ENCODE measurements at places on chromosomes 6 and 20. TPM values are rescaled to one million over a fixed set of nuclear protein-coding genes. Genes with fewer than 3 reads are reported as not detected.

FNDC1 gene
- total RNA-seq = 0.14 TPM

BPHL gene
- total RNA-seq = 12.5 TPM

TENT5A gene
- total RNA-seq = 47.5 TPM

E2F1 gene
- 1.5 TPM for total RNA-seq

SLC17A3 gene
- not detected for total RNA-seq

TCF15 gene
- total RNA-seq = 0.09 TPM

MTHFD1L gene
- total RNA-seq = 50.3 TPM

FNDC11 gene
- 0.46 TPM for total RNA-seq

RSPH4A gene
- total RNA-seq = 0.09 TPM

CD109 gene
- total RNA-seq = 18.6 TPM

MATN4 gene
- total RNA-seq = not detected

ARMH2 gene
- not detected for total RNA-seq

ADGRF1 gene
- not detected for total RNA-seq

AAR2 gene
- total RNA-seq = 19.3 TPM

SULF2 gene
- 28.3 TPM for total RNA-seq

PSORS1C1 gene
- total RNA-seq = 1.7 TPM

HSPA12B gene
- 0.46 TPM for total RNA-seq

HLA-DQA1 gene
- not detected for total RNA-seq

SLC22A16 gene
- not detected for total RNA-seq

C20orf202 gene
- not detected for total RNA-seq

POU3F2 gene
- total RNA-seq = not detected

EEF1A2 gene
- 3.0 TPM for total RNA-seq

TOX2 gene
- total RNA-seq = 1.1 TPM

SMLR1 gene
- not detected for total RNA-seq

CST2 gene
- 0.71 TPM for total RNA-seq

FAM217B gene
- 2.6 TPM for total RNA-seq

SAMD3 gene
- 11.8 TPM for total RNA-seq

TDRD6 gene
- 0.46 TPM for total RNA-seq
